A549 (cell line): ENCODE measurements at places on chromosomes 11 and 22. TPM values are rescaled to one million over a fixed set of nuclear protein-coding genes. Genes with fewer than 3 reads are reported as not detected.
A peak's percentile ranks its signal among the peaks of the same experiment; 100 is the strongest.

Gene AGBL2
- polyA plus RNA-seq = 1.9 to 2.4 TPM (median 2.2 TPM) in 3 replicates

Gene KCNK7
- polyA plus RNA-seq = 0.49 to 0.50 TPM (median 0.50 TPM) in 3 replicates

- no peak for DNase-seq
These were observed 94.3 kb downstream of the RNF169 start for GRCh38 chr11:74842967-74843366.

Gene OR51E2
- not detected in 3 replicates for polyA plus RNA-seq

DNA sequence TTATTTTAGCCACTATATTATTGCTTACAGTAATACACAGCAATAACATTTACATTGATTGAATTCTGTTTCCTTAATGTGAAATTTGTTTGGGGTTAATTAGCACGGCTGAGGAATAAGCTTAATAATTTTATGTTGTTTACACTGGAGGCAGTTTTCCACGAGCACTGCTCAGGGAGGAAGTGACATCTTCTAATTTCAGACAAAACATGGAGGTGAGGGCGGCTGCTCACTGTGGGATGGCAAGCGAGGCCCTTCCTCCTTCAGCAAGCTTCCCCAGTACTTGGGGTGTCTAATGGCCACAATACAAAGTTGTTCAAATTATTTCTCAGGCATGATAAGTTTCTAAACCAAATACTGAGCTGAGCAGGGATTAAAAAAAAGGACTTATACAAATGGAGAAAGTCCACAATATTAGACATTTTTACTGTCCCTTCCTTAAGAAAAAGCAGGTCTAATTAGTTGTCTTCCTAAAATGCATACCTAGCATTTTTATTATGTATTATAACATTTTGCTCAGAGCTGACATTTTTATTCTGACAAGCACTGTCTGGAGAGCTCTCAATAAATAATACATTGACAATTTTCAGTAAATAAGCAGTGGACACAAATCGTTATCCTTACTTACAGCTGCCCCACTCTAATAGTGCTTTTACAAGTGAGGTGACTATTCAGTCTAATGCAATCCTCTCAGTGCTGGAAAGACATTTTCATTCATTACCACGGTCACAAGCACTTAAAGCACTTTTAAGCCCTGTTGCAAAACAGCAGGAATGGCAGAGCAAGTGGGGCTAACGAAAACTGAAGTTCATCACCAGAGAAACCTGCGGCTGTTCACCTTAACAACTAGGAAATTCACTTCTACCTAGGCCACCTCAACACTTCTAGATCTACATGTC lies 56.2 kb downstream of the SOX6 start:
- no peak for DNase-seq

DNA sequence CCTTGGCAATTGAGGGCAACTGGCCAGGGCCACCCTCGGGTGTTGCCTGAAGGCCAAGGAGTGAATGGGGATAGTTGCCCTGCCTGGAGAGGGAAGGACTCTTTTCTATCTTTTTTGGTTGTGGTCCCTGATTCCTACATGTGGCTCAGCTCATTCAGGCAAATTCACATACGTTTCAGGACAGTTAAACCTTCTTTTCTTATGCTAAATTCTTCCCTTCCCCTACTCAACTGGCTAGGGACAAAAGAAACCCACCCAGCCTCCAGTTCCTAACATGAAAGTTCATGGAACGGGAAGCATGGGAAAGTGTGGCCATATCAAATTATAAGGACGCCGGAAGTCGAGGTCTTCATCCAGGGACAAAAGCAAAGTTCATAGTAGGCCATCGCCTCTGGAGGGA lies 26.3 kb upstream of the APLNR start:
- no peak for DNase-seq

Gene ACCS
- 22.7 to 31.8 TPM (median 24.9 TPM) in 3 replicates for polyA plus RNA-seq

DNA sequence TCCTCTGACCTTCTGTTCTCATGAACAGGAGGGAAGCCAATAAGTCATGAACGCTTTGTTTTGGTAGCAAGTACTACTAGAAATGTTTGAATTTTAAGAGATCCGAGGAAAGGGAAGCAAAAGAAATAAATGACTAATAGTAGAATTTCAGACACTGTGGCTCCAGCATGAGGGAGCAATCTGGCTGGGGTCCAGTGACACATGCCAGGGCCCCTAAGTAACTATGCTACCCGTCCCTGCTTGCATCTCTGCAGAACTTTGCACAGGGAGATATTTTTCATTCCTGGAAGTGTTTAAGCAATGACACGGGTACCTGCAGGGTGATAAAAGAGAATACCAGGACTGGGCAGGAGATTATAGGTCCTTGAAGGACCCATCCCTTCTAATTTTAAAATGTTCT lies 7.3 kb upstream of the ADAMTS8 start:
- no peak for DNase-seq

DNA sequence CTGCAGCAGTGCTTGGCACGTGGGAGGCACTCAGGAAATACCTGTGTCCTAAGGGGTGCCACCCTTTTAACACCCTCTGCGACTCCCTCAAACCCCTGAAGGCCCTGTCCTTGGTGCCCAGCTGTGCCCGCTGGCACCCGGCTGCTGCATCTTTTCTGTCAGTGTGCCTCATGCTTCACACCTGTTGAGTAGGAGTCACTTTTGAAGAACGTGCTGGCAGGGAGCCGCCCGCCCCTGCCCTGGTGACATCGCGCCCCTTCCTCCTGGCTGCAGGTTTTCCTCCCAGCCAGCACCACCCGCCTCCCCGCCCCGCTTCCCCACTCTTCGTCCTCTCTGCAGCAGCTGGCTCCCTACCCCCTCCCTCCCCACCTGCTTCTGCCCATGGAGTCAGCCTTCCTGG lies 17.8 kb downstream of the FRMD8 start:
- DNase-seq = no peak

Gene GLYAT
- polyA plus RNA-seq = not detected in 3 replicates

DNA sequence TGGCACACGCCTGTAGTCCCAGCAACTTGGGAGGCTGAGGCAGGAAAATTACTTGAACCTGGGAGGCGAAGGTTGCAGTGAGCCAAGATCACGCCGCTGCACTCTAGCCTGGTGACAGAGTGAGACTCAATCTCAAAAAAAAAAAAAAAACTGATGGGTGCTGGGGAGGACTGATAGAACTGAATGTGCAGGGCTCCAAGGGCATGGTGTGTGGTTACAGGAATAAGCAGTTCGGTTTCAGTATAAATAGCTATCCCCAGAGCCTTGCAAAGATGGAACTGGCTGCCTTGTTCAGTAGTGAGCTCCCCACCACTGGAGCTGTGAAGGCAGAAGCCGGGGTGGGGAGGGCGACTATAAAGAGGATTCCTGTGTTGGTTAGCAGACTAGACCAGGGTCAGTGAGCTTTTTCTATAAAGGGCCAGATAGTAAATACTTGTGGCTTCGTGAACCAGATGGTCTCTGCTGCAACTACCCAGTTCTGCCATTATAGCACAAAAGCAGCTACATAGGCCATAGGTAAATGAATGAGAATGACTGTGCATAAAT lies 5.9 kb downstream of the TOM1 start:
- no peak for DNase-seq

- no peak for DNase-seq
These were observed 978 bp downstream of the C11orf87 start for GRCh38 chr11:109422870-109423465.

DNA sequence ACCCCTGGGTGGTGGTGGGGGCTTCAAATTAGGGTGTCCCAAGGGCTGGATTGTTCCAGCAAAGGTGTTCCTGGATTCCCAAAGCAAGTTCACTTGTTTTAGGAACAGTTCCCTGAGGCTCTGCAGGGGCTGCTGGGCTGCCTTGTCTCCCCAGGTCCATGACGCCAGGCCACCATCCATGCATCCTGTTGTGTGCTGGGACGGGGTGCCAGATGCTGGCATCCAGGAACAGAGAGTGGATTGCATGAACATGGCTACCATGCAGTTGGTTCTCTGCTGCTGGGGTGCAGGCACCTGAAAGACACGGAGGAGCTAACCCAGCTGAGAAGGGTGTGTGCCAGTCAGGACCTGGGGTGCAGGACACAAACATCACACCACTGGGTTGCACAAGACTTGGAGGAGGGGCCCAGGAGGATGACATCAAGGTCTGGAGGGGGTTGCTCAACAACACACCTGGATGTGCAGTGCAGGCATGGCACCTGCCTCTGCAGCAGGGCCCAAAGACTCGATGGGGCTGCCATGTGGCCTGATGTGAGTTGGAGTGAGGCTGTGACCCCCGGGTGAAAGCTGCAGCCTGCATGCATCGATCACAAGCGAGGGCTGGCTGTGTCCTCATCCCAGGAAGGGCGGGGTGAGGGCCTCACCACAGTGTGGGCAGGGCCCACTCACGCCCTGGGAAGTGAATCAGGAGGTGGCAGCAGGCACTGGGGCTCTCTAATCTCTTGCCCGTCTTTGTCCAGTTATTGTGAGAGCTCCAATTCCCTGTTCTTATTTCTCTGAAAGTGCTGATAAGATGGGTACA lies 74.0 kb upstream of the CLDN5 start:
- DNase-seq = no peak

Gene TUBA8
- 0.13 to 0.41 TPM in 2 of 3 replicates, not detected in the other for polyA plus RNA-seq

GRCh38 chr11:12077535-12078280 lies 32.7 kb upstream of the MICAL2 start:
- DNase-seq = no peak

- no peak for DNase-seq
These were observed 21.4 kb upstream of the STK33 start for GRCh38 chr11:8615291-8616032.

Gene MS4A3
- not detected in 3 replicates for polyA plus RNA-seq

- no peak for DNase-seq
These were observed 29.9 kb downstream of the RELT start for GRCh38 chr11:73406131-73406530.

GRCh38 chr22:46915950-46916730 lies 153.7 kb downstream of the TBC1D22A start:
- no peak for DNase-seq

DNA sequence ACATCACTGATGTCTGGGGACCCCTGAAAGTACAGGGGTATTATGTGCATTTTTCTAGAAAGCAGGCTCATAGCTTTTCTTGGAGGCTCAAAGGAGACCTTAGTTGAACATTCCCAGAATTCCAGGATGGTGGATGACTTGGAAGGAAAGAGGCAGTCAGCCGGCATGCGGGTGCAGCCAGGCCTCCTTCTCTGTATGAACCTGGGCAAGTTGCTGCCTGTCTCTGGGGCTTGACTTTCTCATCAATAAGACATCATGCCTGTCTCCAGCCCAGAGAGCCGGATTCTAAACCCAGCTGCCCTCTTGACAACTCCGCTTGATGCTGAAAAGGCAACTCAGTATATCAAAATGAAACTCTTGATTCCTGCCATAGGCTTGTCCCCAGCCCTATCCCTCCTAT lies 12.6 kb downstream of the MS4A15 start:
- no peak for DNase-seq

Gene CLMP
- polyA plus RNA-seq = 16.9 to 18.2 TPM (median 17.1 TPM) in 3 replicates

Gene PARVB
- 27.4 to 33.0 TPM (median 28.3 TPM) in 3 replicates for polyA plus RNA-seq

DNA sequence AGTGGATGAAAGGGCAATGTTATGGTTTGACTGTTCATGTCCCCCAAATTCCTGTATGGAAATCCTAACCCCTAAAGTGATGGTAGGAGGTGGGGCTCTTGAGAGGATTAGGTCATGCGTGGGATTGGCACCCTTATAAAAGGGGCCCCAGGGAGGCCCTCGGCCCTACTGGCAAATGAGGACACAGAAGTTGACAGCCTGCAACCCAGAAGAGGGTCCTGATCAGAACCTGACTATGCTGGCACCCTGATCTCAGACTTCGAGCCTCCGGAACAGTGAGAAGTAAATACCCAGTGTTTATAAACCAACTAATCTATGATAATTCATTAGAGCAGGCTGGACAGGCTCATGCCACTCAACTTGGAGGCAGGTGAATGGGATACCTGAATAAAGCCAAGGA lies 8.7 kb downstream of the IFITM10 start:
- no peak for DNase-seq

GRCh38 chr22:19823191-19823901 lies 31.3 kb downstream of the GNB1L start:
- DNase-seq = no peak

- DNase-seq = peak; percentile 76
These were observed 1.3 kb upstream of the ESAM start for GRCh38 chr11:124763156-124763947.

Gene GSTT2B
- polyA plus RNA-seq = 0.11 to 0.30 TPM in 2 of 3 replicates, not detected in the other

GRCh38 chr11:16945671-16946469 lies 68.3 kb downstream of the PLEKHA7 start:
- DNase-seq = peak; percentile 74

Gene TSSK2
- not detected in 3 replicates for polyA plus RNA-seq

Gene C11orf16
- not detected in 3 replicates for polyA plus RNA-seq

Gene ADSL
- polyA plus RNA-seq = 85.6 to 105 TPM (median 87.6 TPM) in 3 replicates

Gene MIOX
- not detected in 3 replicates for polyA plus RNA-seq

Gene L3MBTL2
- polyA plus RNA-seq = 14.5 to 15.9 TPM (median 15.5 TPM) in 3 replicates

Gene DEUP1
- not detected in 3 replicates for polyA plus RNA-seq

Gene CAVIN3
- polyA plus RNA-seq = 15.9 to 26.7 TPM (median 22.9 TPM) in 3 replicates

DNA sequence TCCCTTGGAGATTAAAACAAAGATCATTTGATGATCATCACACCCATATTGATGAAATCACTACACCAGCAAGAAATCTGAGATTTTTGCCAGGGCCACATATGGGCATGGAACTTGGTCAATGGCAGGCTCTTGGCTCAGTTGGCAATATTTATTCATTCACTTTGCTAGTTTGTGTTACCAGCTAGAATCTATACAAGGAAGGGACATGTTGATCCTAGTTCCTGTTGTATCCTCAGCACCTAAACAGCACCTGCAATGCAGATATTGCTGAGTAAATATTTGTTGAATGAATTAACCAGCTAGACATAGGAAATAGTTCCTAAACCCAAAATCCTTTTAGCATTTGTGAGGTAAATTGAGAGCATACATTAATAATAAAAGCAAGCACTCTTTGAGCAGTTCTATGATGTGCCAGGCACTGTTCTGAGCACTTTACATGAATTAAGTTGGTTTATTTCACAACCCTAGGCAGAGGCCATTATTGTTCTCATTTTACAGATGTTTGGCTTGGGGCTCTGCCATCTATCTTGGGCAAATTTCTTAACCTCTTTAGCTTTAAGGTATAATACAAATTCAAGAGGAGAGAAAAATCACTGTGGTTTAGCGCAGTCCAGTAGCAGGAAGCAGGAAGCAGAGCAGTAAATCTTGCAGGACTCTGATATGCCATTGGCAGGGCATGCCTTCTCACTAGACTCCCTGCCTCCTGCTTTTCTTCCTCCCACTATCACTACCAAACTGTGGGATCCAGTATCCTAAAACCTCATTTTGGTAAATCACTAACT lies 1.6 kb downstream of the TRIM68 start:
- no peak for DNase-seq

DNA sequence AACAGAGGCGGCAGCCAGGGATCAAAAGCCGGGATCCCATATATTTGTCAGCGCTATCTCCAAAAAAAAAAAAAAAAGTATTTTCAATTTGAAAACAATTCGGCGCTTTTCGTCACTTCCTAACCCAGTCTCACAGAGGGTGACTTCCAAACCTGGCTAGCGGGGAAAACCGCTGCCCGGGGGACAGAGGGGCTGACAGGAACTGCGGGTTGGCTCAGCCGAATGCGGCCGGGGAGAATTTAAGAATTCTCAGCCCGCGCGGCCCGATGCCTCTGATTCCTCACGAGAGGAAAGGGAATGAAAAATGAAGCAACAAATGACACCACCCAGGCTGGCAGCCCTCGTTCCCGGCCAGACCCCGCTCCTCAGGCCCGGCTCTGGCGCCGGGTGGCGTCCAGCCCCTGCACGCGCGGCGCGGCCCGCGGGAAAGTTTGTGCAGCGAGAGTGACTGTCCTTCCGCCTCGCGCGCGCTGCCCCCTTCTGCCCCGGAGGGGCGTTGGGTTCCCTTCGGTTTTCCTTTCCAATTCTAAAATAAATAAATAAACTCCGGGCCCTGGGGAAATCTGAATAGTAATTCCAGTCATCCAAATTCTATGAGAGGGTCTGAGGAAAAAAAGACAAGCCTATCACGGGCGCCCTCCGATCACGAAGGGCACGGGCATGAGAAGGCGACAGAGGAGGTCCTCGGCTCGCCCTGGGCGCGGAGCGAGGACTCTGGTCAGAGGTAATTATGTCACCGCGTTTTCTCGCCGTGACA lies 4.8 kb upstream of the PAX6 start:
- DNase-seq = no peak
